ENCODE measurements at places on chromosomes 1 and 21. TPM values are rescaled to one million over a fixed set of nuclear protein-coding genes. Genes with fewer than 3 reads are reported as not detected.

AMY1C gene
- total RNA-seq = not detected

KLHDC7A gene
- not detected for total RNA-seq

SMG7 gene
- 41.6 TPM for total RNA-seq

MROH9 gene
- not detected for total RNA-seq

PGBD5 gene
- total RNA-seq = under 0.01 TPM

SIM2 gene
- total RNA-seq = 0.13 TPM

OR1C1 gene
- not detected for total RNA-seq

KRTAP19-3 gene
- total RNA-seq = not detected

VPS13D gene
- total RNA-seq = 48.3 TPM

OR2L13 gene
- not detected for total RNA-seq

TPRG1L gene
- 31.9 TPM for total RNA-seq

LCE1C gene
- total RNA-seq = not detected

MATN1 gene
- total RNA-seq = 0.13 TPM

POMGNT1 gene
- total RNA-seq = 39.5 TPM

TTC24 gene
- not detected for total RNA-seq

SELL gene
- total RNA-seq = 3.6 TPM

EPS8L3 gene
- not detected for total RNA-seq

PTPRU gene
- 5.0 TPM for total RNA-seq

TMEM52 gene
- total RNA-seq = 1.7 TPM

CA6 gene
- not detected for total RNA-seq

CELA2A gene
- total RNA-seq = not detected

PTPRC gene
- total RNA-seq = not detected

E2F2 gene
- total RNA-seq = 3.9 TPM

ERICH3 gene
- not detected for total RNA-seq

PTGFRN gene
- 12.8 TPM for total RNA-seq

ACTN2 gene
- total RNA-seq = 2.5 TPM

FCRLB gene
- total RNA-seq = 0.66 TPM

XCL2 gene
- total RNA-seq = not detected

PPIAL4G gene
- total RNA-seq = not detected

ADGRB2 gene
- 0.79 TPM for total RNA-seq

CLEC20A gene
- not detected for total RNA-seq

IFI44 gene
- total RNA-seq = 22.7 TPM

PLA2G2C gene
- not detected for total RNA-seq

SPATA46 gene
- not detected for total RNA-seq

PCBP3 gene
- total RNA-seq = 0.40 TPM

KCNA10 gene
- total RNA-seq = not detected

TLR5 gene
- 0.27 TPM for total RNA-seq

KCNJ9 gene
- not detected for total RNA-seq

CD1E gene
- not detected for total RNA-seq

Measured in thoracic aorta endothelial cell (primary cell).